ENCODE measurements at places on chromosomes 2 and 18.

DNA sequence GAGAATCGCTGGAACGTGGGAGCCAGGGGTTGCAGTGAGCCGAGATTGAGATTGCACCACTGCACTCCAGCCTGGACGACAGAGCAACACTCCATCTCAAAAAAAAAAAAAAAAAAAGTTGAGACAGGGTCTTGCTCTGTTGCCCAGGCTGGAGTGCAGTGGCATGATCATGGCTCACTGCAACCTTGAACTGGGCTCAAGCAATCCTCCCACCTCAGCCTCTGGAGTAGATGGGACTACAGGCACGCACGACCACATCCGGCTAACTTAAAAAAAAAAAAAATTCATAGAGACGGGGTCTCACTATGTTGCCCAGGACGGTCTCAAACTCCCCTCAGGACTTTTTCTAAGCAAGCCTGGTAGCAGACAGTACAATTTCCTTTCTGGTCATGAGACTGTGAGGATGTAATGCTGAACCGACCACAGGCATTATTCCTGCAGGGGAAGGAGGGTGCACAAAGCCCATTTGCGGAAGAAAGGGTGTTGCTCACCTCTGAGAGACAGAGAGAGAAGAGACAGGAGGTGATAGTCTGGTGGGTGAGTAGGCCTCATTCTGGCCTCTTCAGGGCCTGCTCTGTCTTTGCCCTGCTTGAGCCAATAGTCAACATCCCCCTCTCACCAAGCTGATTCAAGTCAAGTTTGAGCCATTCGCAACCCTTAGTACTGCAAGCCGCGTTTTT, 205.3 kb downstream of the ZFP36L2 start:
- no peak for DNase-seq

- DNase-seq = no peak
Observed at GRCh38 chr2:137154946-137155345, 389.6 kb downstream of the THSD7B start.

DNA sequence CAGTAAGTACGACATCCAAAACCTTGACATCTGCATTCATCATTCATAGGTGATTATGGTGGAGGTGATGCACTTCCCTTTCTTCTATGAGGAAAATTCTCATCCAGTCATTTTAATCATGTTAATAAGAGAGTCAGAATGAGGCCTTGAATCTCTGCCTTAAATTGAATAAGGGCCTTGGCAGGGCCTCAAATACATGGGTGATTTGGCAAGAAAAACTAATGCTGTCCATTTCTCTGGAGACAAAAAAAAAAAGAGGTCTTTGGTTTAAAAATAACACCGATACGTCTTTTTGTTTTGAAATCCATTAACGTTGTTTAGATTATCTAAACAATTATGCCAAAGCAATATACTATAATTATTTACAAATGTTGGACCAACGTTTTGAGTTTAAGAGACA, 8.1 kb downstream of the COLEC12 start:
- DNase-seq = no peak

DNA sequence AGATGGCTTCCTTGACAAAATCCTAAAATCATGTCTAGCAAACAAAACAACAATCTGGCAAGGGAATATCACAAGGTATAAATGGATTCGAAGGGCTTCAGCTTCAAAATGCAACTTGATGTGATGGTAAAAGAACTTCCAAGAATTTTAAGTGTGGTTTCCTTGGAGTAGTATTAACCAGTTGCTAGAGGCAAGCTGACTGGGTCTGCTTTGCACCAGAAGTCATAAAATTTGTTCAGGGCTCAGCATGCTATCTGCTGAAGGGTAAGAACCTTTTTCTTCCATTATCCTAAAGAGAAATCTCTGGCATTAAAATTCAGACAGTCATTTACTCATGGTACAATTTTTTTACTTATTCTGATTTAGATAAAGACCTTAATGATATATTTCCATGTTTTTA, 516.7 kb downstream of the TXNL1 start:
- no peak for DNase-seq

DNA sequence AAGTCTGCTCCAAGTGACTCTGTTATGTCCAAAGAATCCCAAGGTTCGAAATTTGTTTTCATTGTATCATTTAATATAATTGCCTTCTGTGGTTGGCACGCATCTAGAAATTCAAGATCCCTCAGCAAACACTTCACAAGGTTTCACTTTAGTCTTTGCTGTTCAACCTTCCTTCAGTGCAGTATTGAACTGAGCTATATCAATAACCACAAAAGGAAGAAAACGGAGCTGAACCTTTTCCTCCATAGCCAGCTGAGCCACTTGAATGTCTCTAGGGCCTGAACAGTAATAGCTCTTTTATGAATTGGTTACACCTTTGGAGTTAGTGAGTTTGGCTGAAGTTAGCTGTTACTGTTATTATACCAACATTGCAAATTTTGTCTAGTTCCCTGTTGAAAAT, 357.7 kb upstream of the HNRNPA3 start:
- DNase-seq = no peak

GRCh38 chr2:155115846-155116245, 417.4 kb downstream of the KCNJ3 start:
- no peak for DNase-seq

- DNase-seq = no peak
Observed at GRCh38 chr18:55862693-55863390, 274.9 kb upstream of the TCF4 start.

All from stimulated activated CD8-positive, alpha-beta memory T cell treated with anti-CD3 and anti-CD28 coated beads, Interleukin-4, amount 100 ng/mL, for 1 hour (primary cell).